NT2/D1 (cell line): ENCODE measurements at places on chromosomes 4 and X.

DNA sequence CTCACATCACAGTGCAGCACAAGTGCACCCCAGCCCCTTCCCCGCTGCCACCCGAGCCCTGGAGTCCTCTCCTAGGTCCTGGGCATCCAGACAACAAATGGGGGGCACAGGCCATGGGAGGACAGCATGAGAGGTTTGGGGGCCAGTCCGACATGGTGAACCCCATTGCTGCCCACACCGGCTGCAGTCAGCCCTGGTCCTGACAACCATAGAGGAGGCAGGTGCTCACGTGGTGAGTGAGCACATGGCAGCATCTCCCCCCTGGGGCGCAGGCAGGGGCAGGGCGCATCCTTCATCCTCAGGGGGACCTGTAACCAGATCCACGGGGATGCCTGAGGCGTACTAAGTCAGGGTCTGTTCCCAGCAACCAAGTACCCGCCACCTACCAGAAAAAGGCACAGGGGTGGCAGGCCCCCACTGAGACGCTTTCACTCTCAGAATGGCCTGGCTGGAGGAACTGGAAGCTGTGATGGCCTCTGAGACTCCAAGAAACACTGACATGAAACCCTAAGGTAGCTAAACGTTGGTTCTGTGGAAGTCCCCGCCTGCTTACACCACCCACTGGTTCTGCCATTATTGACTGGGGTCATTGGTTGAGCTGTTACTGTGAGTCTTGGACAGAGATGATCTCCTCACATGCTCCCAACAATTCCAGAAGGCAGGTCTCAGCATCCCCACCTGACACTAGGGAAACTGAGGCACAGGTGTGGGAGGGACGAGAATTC lies 6.5 kb downstream of the ZFYVE28 start:
- DNase-seq: no peak

- DNase-seq: no peak
These were observed 338.3 kb upstream of the TEX13C start for GRCh38 chrX:124981420-124981819.

- no peak for DNase-seq
These were observed 123.4 kb downstream of the CDS1 start for GRCh38 chr4:84706286-84706685.

DNA sequence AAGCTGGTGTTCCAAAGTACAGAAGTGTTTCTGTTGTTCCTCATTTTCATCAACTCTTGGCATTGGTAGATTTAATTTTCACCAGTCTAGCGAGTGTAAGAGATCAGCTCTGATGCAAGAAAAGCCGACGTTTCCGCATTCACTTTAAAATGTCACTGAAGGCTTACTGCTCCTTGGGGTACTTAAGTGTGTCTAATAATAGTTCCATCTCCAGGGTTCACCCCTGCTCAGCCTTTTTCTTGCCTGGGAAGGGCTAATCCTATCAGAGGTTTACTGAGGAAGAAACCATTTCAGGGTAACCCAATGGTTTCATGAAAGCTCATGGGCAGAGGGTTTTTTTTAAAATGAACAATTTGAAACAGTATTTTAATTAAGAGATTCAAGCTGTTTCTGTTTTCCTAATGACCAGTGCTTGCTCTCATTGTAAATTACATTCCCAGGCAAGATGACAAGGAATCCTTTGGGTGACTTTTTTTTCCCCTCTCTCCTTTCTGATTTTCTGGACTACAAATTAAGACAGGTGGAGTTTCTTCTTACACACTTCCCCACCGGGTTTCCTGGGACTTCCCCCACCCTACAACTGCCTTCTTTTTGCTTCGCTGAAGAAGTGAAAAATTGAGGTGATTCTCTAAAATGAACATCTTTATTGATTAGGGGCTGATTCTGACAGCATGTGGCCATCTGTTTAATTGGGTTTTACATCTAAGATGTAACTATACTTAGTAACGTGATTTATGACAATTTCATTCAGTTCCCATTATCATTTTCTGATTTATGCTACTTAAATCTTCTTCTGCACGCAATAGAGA lies 78.7 kb upstream of the CBLL2 start:
- no peak for DNase-seq

DNA sequence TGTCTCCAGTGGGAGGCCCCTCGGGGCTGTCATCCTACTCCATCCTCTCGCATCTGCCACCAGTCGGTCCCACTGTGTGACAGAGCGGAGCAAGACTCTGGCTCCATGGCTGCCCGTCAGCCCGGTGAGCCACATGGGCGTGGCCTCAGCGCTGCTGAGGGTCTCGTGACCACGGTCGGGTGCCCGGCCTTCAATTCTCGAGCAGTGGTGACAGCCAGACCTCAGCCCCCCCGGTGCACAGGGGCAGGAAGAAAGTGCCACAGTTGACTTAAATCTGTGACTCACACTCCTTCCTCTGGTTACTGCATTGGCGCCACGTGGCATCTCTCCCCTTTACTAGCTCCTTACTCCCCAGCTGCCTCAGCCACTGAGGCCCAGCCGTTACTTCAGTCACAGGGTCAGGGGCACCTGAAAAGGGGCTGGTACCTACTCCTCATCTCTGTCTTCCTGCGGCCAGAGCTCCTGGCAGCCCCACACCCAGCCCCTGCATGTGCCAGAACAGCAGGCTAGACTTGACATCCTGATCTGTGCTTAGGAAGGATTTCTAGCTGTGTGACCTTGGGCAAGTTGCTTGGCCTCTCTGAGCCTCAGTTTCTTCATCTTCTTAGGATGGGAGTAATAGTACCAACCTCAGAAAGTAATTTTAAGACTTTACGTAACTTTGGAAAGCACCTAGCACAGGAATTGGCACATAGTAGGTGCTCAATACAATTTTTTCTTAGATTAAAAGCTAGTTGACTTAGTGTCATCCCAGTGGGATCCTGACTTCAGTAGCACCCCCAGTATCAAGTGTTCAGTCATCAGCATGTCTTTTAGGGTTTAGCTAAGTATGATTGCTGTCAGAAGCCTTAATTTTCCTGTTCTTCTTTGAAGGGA lies 66.1 kb downstream of the TNIP2 start:
- no peak for DNase-seq
